Peyer's patch (tissue), 4 donors: ENCODE measurements at places on chromosomes 2 and 18. TPM values are rescaled to one million over a fixed set of nuclear protein-coding genes. Genes with fewer than 3 reads are reported as not detected.

DNA sequence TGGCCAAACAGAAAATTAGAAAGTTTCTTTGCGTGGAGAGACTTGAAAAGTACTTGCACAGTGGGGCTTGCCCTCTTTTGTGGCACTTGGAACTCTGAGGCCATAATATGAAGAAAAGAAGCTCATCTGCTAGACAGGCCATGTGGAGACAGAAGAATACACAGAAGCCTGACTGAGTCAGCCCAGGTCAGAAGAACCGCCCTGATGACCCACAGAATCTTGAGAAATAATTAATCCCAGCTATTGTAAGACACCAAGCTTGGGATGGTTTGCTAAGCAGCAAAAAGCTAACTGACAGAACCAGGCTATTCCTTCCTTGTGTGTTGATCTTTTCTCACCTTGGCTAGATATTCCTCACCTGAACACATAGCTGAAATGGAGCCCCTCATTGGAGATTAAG is 33.7 kb downstream of the G6PC2 start:
- no peak for DNase-seq
- H3K4me1 ChIP-seq = no peaks in the 10 kb centered on the region
- no peak overlapping the region for H3K4me3 ChIP-seq
- no peaks in the 10 kb centered on the region for H3K36me3 ChIP-seq
- H3K27me3 ChIP-seq = no peaks in the 10 kb centered on the region
- no peak overlapping the region for H3K27ac ChIP-seq

DNA sequence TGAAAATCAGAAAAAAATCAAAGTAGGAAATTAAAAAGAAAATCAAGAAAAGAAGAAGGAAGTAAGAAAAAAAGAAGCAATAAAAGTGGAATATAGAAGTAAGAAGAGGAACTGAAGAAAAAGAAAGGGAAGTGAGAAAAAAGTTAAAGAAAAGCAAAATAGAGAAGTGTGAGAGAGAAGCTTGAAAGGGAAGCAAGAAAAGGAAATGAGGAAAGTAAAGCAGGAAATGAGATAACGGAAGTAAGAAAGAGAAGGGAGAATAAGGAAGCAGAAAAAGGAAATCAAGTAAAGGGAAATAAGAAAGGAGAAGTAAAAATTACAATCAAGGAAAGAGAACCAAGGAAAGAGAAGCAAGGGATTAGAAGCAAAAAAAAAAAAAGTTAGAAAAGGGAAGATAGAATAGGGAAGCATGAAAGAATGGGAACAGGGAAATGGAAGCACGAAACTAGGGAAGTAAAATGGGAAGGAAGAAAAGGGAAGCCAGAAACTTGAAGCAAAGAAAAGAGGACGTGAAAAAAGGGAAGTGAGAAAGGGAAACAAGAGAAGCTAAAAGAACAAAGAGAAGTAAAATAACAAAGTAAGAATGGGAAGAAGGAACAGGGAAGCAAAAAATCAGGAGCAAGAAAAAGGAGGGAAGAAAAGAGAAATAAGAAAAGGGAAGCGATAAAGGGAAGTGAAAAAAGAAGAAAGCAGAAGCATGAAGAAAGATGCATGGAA is 243.3 kb upstream of the NCKAP5 start:
- no peaks in the 10 kb centered on the region for H3K4me1 ChIP-seq
- H3K27ac ChIP-seq = no peak overlapping the region
- no peaks in the 10 kb centered on the region for H3K36me3 ChIP-seq
- H3K4me3 ChIP-seq = no peak overlapping the region

The NTSR2 gene
- not detected for total RNA-seq

GRCh38 chr2:9984217-9984739 is 32.8 kb downstream of the GRHL1 start:
- no peaks in the 10 kb centered on the region for H3K4me1 ChIP-seq
- H3K27me3 ChIP-seq = no peaks in the 10 kb centered on the region
- no peak overlapping the region for H3K4me3 ChIP-seq
- H3K36me3 ChIP-seq = no peaks in the 10 kb centered on the region
- no peak overlapping the region for H3K27ac ChIP-seq
- no peak for DNase-seq

The DYSF gene
- total RNA-seq = 14.9 TPM

The TBR1 gene
- not detected for total RNA-seq

DNA sequence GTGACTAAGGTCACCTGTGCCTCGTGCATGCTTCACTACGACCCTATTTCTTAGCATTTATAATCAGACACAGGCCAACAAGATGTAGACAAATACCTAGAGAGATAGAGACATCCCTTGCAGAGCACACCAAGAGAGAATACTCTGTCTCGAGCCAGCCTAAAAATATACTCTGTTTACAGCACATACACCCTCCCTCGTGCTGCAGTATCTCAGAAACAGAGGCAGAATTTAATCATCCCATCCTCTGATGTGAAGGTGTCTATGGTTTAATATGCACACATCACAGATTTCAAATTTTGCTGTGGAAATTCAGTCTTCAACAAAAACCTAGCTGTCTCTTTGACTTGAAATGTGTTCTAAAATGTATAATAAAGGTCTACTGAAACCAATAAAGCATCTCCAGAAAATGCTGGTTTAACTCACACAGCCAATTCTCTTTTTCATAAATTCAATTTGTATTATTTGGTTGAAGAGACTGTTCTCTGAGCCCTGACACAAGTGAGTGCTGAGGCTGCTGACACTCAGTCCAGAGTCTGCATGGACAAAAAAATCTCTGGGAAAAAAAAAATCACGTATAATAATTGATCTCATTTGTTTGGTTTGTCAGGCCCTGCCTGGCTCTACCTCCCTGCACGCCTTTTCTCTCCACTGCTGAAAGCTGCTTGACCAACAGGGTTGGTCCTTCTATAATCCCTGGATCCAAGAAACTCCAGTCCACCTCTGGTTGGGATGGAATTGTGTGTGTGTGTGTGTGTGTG is 142.0 kb upstream of the FSHR start:
- H3K36me3 ChIP-seq = no peaks in the 10 kb centered on the region
- no peaks in the 10 kb centered on the region for H3K4me1 ChIP-seq
- no peaks in the 10 kb centered on the region for H3K27me3 ChIP-seq
- H3K4me3 ChIP-seq = no peak overlapping the region
- no peak overlapping the region for H3K27ac ChIP-seq
- no peak for DNase-seq

The TEKT4 gene
- total RNA-seq = not detected

- no peak overlapping the region for H3K4me3 ChIP-seq
- no peaks in the 10 kb centered on the region for H3K36me3 ChIP-seq
- H3K27ac ChIP-seq = no peak overlapping the region
- no peak for DNase-seq
Observed at GRCh38 chr2:143759455-143759854, 630.2 kb downstream of the ARHGAP15 start.

DNA sequence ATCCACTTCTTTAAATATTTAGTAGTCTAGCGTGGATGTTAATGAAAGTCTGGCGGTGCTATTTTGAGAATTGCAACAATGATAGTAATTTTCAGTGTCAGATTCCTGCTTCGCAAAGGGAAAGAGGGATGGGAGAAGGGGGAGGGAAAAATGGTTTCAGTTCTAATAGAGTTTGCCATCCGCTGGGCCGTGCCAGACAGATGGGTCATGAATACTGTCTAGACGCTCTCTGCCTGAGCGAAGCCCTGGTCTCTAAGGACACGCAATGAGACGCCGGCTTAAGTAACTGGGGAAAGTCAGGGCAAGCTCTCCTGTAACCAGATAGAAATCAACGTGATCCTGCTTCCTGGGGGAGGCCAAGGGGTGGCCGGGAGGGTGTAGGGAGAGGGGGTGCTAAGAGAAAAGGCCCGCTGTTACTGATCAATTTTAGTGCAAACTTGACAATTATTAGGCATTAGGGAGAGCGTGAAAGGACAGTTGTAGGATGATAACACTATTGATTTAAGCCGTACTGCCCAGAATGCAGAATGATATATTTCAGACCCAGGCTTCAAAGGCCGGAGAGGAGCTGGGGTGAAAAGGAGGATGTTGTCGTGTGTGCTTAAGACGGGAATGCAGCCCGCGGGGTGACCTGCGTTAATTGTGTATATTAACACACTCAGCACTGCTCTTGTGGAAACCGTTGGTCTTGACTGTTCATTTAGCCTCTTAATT is 229.2 kb downstream of the LDLRAD4 start:
- no peaks in the 10 kb centered on the region for H3K4me1 ChIP-seq
- no peak for DNase-seq

- no peaks in the 10 kb centered on the region for H3K4me1 ChIP-seq
- no peaks in the 10 kb centered on the region for H3K36me3 ChIP-seq
- H3K4me3 ChIP-seq = no peak overlapping the region
- no peak for DNase-seq
- no peak overlapping the region for H3K27ac ChIP-seq
Observed at GRCh38 chr2:234161932-234162331, 111.4 kb downstream of the SPP2 start.

DNA sequence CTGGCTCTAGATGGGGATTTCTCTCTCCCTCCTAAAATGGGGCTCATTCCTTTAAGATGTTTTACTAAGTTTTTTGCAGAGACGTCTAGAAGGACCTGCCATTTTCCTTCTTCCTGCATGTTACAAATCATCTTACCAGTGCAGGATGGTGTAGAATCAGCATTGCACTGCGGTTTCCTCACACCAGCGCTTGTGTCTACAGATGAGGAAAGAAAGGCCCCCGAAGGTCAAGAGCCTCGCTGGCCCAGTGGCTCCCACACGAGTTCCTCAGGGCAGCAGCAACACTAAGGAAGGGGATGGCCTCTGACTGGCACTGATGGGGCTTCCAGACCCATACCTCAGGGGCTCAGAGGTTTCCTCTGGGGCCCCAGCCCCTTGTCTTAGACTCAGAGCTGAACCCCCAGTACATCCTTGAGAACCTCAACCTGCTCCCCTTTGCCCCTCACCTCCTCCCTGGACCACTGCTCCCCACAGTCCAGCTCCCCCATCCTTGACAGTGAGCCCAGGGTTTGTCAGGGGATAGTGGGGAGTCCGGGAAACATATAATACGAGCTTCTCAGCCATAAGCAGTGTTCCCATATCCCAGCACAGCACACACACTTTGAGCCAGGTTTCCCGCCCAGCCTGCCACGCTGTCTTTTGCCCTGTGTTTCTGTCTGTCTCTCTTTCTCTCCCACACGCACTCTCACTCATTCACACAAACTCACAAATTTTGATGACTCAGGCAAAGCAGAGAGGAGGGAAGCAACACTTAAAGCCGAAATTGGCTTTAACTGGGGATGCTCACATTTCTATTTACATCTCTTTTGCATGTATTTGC is 29.4 kb downstream of the ZFP36L2 start:
- DNase-seq = no peak
- H3K27ac ChIP-seq = no peak overlapping the region
- no peaks in the 10 kb centered on the region for H3K27me3 ChIP-seq
- no peak overlapping the region for H3K4me3 ChIP-seq
- H3K4me1 ChIP-seq = peaks cover 40% of the 10 kb centered on the region
- H3K36me3 ChIP-seq = no peaks in the 10 kb centered on the region

GRCh38 chr2:18659915-18660314 is 70.5 kb upstream of the NT5C1B start:
- no peak overlapping the region for H3K27ac ChIP-seq
- DNase-seq = no peak
- H3K4me3 ChIP-seq = no peak overlapping the region
- H3K27me3 ChIP-seq = no peaks in the 10 kb centered on the region
- no peaks in the 10 kb centered on the region for H3K4me1 ChIP-seq

DNA sequence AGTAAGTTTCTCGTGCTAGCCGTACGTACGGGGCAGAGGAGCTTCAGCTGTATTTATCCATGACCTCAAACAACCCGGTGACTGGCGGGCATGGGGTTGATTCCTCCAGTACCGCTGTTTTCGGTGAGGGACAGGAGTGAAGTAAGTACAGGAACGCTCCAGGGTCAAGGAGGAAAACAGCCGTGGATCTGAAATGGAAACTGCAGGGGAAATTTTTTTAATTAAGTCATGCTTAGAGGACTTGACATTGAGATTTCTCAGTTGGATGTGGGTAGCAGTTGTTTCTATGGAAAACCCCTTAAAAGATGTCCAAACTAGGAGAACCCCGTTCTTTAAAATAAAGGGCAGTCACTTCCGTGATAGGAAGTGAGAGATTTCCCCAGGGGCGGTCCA is 1.2 kb downstream of the RAB12 start:
- H3K4me3 ChIP-seq = peak overlapping the region; percentile 94
- no peak for DNase-seq
- H3K27ac ChIP-seq = peak overlapping the region; percentile 54
- no peaks in the 10 kb centered on the region for H3K36me3 ChIP-seq
- H3K4me1 ChIP-seq = no peaks in the 10 kb centered on the region
- no peaks in the 10 kb centered on the region for H3K27me3 ChIP-seq

The NXPH2 gene
- total RNA-seq = not detected
